ENCODE measurements at places on chromosomes 7 and 10.

DNA sequence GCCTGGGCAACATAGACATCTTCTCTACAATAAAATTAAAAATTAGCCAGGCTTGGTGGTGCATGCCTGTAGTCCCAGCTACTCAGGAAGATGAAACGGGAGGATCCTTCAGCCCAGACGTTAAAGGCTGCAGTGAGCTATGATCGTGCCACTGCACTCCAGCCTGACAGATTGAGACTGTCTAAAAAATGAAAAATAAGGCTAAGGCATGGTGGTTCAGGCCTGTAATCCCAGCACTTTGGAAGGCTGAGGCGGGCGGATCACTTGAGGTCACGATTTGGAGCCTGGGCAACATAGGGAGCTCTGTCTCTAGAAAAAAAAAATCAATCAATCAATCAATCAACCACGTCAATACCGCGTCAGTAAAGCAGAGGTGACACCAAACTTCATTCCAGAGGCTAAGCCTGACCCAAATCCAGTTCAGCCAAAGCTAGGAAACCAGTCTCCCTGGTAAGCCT is 31.1 kb downstream of the MRPS24 start:
- no peak for DNase-seq

DNA sequence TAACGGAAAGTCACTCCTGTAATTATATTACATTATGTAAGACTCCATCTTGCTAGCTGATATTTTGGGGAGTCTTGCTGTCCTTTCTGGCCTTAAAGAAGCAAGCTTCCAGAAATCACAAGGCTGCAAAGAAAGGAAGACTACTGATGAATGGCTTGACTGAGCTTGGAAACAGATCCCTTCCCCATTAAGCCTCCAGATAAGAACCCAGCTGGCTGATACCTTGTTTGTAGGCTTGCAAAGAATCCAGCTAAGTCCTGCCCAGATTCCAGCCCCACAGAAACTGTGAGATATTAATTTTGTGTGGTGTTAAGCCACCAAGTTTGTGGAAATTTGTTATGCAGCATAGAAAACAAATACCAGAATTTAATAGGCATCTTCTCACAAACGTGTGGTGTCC is 49.9 kb upstream of the TMEM106B start:
- no peak for DNase-seq

GRCh38 chr10:35565602-35566081 is 39.5 kb upstream of the GJD4 start:
- no peak for DNase-seq

DNA sequence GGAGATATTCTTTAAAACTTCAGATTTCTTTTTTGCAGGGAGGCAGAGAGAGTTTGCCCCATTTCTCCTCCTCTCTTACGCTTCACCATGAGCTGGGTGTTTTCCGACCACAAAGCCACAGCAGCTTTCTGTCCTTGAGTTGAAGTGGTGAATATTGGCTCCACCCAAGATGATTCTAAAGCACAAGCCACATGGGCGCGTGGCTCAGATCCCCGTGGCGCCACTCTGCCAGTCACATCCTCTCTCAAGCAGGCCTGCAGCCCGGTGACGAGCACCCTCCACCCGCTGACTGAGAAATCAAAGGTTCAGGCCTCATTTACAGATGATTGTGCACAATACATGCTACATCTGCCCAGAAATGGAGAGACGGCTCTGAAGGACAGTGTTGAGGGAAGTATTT is 27.6 kb upstream of the RNF32 start:
- peak; percentile 44 for DNase-seq

- DNase-seq, result no peak
Observed at GRCh38 chr7:141460781-141461715, 90.2 kb upstream of the AGK start.

GRCh38 chr7:25031432-25031831 is 51.5 kb upstream of the OSBPL3 start:
- no peak for DNase-seq

- DNase-seq, result no peak
Observed at GRCh38 chr7:1851721-1852516, 181.8 kb downstream of the ELFN1 start.

DNA sequence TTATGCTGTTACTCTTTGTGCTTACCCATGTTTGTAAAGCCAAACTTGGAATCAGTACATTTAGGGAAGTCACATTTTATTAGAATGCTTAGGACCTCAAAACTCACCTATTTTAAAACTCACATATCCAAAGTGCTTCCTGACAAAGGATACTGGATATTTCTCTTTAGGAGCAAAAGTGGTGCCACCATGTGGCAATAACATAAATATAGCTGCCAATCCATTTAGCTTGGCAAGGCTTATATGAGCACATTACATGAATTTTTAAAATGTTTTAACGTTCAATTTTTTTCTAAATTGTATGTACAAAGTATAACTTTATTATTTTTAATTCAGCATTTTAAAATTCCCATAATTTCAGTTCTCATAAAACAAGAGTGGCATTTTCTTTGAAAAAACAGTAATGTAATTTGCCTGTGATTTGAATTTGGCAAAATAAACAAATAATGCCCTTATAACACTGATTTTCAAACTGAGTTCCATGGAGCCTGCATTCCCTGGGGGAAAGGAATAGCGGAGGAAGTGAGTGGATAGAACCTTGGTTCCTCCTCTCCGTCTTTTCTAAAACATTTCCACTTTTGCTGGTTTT is 75.4 kb downstream of the HDAC9 start:
- DNase-seq, result no peak

GRCh38 chr7:28528899-28529298 is 116.6 kb downstream of the CREB5 start:
- DNase-seq, result no peak

GRCh38 chr7:114631249-114631822 is 216.7 kb downstream of the FOXP2 start:
- DNase-seq, result no peak

- DNase-seq, result no peak
Observed at GRCh38 chr10:22504766-22505165, 159.5 kb downstream of the SPAG6 start.

- DNase-seq, result no peak
Observed at GRCh38 chr10:121788717-121789116, 139.1 kb downstream of the ATE1 start.

GRCh38 chr10:34794835-34795234 is 20.3 kb downstream of the PARD3 start:
- DNase-seq, result no peak

DNA sequence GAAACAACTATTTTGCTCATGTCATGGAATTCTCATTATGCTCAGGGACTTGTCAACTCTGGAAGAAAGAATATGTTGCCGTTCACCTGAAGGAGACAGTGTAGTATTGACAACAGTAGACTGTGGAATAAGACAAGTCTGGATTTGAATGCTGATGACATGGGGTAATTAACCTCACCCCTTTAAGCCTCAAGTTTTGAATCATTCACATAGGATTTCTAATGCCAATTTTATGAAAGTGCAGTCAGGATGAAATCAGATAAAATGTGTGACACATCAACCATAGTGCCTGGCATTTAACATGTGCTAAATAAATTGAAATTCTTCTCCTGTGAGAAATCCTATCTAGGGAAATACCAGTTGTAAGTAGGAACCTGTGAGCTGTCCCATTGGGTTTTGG is 305.8 kb downstream of the KIF20B start:
- DNase-seq, result no peak

GRCh38 chr10:129151281-129151680 is 315.8 kb upstream of the MGMT start:
- no peak for DNase-seq

GRCh38 chr10:70376436-70377378 is 5.7 kb downstream of the LRRC20 start:
- DNase-seq, result no peak

- DNase-seq, result no peak
Observed at GRCh38 chr7:47578579-47579270, 3.2 kb downstream of the TNS3 start.

- no peak for DNase-seq
Observed at GRCh38 chr7:92694211-92694610, 104.0 kb upstream of the FAM133B start.

- no peak for DNase-seq
Observed at GRCh38 chr7:127819975-127820731, 168.2 kb downstream of the SND1 start.

- DNase-seq, result no peak
Observed at GRCh38 chr10:14513123-14513522, 182.4 kb upstream of the FRMD4A start.

DNA sequence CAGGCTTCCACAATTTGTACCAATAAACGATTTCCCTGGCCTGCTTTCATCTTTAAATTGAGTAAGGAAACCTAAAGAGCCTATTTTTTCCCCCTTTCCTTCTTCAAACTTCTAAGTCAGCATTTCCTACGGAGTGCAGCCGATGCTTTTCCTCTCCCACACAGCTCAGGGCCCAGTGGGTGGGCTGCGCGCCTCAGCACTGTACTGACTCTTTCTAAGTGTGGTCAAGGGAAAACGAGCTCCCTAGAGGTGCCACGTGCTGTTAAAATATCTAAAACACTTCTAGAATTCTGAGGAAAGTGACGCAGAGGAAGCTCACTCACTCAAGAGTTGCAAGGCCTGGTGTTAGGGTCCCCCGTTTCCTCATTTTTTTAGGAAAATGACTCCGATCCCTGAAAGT is 29.0 kb downstream of the STEAP1B start:
- DNase-seq, result no peak

DNA sequence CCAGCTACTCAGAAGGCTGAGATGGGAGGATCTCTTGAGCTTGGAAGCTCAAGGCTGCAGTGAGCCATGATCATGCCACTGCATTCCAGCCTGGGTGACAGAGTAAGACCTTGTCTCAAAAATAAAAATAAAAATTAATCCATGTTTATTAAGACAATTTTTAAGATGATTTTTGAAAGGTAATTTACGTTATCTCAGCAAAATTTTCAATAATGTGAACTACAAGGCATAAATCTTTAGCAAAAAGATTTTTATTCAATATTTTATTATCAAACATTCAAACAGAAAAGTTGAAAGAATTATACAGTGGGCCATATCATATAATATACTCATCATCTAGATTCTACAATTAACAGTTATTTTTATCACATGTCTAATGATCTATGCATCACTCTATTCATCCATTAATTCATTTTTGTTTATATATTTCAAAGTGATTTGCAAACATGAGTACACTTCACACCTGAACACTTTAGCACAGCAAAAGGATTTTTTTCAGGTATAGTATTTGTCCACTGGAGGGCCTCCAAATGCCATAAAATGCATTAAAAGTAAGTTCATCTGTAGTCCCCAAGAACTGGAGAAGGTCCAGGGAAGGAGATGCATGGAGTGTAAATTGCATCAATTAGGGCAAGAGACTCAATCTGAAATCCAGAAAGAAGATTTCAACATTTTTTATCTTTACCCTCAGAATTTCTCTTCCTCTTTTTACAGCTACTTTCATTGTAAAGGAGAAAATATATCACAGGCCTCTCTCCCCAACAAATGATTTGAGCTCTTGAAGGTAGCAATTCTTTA is 38.6 kb upstream of the RSBN1L start:
- no peak for DNase-seq

Measured in effector CD8-positive, alpha-beta T cell (primary cell).